ENCODE measurements at places on chromosomes 6 and 20.
A peak's percentile ranks its signal among the peaks of the same experiment; 100 is the strongest.

DNA sequence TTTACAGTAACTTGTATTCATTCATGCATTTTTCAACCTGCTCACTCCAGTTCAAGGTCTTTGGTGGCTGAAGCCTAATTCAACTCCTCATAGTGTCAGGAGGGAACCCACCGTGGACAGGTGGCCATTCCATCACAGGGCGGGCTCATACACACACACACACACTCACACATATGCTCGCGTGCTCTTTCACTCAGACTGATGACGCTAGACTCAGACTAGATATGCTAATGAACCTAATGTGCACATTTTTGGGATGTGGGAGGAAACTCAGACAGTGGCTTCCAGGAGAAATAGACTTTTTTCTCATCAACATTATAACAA, 56.7 kb downstream of the TRIM27 start:
- peak; percentile 21 for DNase-seq

GRCh38 chr6:32637219-32637880, at the start of gene HLA-DQA1:
Gene HLA-DQA1, plus strand, starts transcription at chr6:32637406. Its CDS starts 53 bp downstream, at chr6:32637459.
- no peak for DNase-seq

GRCh38 chr20:33284284-33284683, 1.3 kb downstream of the BPIFB1 start:
- no peak for DNase-seq

DNA sequence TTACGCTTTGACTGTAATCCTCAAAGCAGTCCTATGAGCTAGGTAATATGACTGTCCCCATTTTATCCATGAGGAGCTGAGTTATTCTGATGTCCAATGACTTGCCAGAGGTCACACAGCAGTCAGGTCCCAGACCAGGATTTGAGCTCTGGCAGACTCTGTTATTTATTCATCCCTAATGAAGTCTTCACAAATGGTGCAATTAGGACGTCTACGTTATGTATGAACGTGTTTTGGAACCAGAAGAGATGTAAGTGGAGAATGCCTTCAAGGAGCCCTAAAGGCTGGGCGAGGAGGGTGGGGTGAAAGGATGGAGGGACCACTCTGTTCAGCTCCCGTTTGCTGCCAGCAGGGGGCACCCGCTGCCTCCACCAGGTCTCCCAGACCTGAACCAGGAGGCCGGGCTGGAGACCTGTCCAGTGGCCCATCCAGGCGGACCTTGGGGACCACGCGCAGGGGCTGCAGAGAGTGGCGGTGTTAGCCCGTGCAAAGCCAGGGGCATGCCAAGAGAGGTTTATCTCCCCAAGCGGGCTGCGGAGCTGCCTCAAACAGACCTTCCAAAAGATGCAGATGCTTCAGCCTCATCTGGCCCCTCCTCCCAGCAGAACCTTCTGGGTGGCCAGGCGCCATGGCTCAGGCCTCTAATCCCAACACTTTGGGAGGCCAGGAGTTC, 15.2 kb upstream of the ZNF335 start:
- peak; percentile 88 for DNase-seq

DNA sequence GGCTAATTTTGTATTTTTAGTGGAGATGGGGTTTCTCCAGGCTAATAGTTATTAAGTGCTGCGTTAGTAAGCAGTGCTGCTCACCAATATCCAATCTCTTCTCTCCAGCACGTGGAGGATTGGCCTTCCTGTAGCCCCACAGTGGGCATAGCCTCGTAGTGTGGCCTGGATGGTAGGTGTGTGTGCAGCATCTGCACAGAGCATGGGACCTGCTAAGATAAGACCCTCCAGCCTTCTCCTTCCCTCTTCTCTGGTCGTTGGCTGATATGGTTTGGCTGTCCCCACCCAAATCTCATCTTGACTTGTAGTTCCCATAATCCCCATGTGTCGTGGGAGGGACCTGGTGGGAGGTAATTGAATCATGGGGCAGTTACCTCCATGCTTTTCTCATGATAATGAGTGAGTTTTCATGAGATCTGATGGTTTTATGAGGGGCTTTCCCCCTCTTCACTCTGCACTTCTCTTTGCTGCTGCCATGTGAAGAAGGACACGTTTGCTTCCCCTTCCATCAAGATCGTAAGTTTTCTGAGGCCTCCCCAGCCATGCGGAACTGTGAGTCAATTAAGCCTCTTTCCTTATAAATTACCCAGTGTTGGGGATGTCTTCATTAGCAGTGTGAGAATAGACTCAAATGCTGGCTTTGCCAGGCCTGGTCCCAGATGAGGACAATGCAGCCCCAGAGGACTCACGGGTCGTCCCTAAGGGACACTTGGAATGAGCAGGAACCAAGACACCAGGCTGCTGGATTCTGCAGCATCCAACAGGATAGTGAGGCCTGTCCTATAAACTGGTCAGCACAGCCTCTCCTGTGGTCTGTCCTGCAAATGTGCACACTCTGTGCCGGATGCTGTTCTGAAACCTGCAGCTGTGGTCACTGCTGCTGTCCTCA, 63.4 kb upstream of the AFDN start:
- no peak for DNase-seq

- no peak for DNase-seq
These were observed 217.9 kb upstream of the SGK1 start for GRCh38 chr6:134535831-134536230.

- no peak for DNase-seq
These were observed 111.8 kb downstream of the PSMB1 start for GRCh38 chr6:170441316-170441715.

DNA sequence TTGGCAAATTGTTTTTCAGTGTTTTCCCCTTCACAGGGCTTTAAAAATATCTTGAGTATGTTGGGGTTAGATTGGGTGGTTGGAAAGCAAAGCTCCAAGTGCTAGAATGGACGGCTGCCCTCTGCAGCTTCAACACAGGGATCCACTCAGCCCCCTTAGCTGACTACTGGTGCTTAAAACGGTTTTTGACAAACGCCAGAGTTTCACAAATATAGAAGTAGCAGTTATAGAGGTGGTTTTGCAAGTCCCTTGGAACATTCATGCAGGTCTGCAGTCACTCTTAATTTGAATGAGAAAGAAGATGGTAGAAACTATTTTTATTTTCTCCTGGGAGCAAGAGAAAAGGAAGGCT, 175.9 kb downstream of the ARID1B start:
- DNase-seq, result no peak

DNA sequence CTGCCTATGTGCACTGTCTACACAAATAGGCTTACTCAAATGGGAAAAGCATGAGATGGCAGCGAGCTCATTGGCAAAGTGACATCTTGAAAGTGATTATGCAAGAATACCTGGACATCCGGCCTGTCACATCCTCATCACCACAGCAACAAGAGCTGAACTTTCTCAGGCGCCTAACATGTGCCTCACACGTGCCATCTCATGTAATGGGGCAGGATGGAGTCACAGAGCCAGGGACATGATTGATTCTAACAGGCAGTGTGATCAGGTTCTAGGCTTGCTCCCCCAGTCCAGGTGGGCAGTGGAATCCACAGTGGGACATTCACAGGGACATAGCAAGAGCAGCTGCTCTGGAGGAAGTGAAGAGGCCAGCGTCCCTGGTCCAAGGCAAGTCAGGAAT, 192.3 kb upstream of the SSTR4 start:
- DNase-seq, result no peak

- DNase-seq, result no peak
These were observed 7.8 kb downstream of the OR2A4 start for GRCh38 chr6:131693384-131693783.

GRCh38 chr6:93989630-93990029, 570.3 kb upstream of the EPHA7 start:
- no peak for DNase-seq

- no peak for DNase-seq
These were observed 2.8 kb downstream of the SLC12A5 start for GRCh38 chr20:46031701-46032254.

DNA sequence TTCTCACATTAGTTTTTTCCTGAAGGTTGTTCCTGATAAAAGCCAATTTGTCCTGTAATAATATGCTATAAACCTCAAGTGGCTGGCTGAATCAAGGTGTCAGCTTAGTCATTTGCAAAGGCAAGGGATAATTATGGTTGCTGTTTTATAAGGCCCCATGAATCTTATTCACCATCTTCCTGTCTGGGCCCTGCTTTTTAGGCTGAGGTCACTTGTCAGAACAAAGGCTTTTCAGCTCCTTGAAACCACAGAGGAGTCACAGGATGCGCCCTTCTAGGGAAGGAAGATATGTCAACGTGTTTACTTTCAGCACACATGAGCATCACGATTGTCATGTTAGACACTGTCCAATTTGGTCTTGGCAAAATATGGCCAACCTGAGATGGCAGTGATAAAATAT, 64.8 kb upstream of the NAA20 start:
- no peak for DNase-seq

DNA sequence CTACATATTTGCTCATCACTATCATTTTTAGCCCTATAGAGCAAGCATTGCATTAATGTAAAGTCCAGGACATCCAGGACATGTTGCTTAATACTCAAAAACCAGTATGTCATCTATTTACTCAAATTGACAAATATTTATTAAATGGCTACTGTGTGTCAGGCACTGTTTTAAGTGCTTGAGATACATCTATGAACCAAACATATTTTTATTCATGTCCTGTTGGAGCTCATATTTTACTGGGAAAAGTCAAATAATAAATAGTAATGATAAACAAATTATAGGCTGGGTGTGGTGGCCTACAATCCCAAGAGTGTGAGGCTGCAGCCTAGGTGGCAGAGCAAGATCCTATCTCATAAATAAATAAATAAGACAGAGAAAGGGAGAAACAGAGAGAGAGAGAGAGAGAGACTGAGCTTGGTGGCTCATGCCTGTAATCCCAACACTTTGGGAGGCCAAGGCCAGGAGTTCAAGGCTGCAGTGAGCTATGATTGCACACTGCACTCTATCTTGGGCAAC, 227.9 kb downstream of the GJA1 start:
- no peak for DNase-seq

- no peak for DNase-seq
These were observed 7.1 kb downstream of the L3MBTL1 start for GRCh38 chr20:43514648-43514999.

DNA sequence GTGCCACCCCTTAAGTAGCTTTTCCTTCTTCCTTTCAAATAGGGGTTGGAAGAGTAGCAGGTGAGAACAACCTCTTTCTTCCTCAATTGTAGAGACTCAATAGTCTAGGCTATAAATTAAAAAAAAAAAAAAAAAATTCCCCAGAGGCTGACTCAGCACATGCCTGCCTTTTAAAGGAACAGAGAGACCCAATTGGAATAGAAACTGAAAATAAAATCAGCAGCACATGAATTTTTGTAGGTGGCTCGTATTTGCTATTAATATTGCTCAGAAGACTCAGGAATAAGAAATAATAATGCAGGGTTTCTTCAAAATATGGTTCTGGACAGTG, 19.3 kb downstream of the TOP1 start:
- DNase-seq, result no peak

DNA sequence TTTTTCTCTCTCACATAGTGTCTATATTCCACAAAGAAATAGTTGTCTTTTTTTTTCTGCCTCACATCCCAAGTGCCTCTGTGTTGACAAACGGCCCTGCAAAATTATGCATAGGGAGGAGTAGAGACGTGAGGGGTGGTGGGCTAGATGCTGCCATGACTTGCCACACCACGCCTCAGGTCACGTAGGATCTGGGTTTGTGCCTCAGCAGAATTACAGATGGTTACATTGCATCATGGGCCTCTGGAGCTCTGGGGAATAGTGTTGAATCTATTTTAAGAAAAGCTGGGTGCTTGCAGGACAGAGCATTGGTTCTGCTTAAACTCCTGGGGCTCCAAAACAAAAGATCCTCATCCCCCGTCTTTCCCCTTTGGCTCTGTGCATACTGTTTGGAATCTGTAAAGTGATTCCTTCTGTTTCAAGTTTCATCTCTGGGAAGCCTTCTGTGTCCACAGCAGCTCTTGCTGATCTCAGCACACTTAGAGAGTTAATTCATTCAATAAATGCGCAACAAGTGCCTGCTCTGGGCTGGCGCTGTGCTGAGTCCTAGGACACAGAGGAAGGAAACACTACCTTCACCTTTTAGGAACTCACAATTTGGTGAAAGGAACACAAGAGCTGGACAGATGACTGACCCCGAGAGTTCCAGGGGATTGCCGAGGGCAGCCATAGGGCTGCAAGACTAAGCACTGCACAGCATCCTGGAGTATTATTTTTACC, 2.4 kb downstream of the FANCE start:
- DNase-seq, result no peak

DNA sequence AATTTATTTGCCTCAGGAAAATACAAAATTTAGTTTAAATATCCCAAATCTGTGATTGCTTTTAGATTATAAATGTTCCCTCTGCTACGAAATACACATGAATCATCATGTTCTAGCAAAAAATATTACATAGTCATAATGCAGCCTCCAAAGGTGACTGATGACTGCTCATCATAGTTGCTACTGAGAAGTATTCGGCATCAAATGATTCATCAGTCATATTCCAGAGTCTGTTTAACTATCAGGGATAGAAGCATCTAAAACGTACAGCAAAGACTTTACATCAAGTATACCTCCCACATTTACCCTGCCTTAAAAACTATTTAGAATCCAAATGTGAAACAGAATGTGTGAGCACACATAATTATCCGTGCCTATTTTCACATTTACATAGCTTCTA, 626.0 kb downstream of the CDH26 start:
- DNase-seq, result no peak

GRCh38 chr20:24633026-24633425, 163.6 kb downstream of the SYNDIG1 start:
- no peak for DNase-seq

DNA sequence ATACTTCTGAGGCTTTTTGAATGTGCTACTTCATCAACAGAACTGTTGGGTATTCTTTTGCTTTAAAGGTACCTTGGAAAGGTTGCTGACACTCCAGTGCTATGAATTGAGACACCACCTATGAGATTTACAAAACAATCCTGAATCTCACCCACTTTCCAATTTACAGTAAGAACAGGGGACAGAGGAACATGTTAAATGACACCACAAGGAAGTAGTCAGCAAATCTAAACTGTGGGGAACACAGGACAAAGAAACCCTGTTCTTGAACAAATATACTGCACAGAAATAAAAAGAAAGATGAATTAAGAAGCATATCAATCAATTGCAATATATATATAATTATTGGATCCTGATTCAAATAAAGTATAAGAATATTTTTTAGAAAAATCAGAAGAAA, 216.7 kb upstream of the ARID1B start:
- DNase-seq, result no peak

- no peak for DNase-seq
These were observed 709.3 kb downstream of the EPHA7 start for GRCh38 chr6:92710048-92710447.

DNA sequence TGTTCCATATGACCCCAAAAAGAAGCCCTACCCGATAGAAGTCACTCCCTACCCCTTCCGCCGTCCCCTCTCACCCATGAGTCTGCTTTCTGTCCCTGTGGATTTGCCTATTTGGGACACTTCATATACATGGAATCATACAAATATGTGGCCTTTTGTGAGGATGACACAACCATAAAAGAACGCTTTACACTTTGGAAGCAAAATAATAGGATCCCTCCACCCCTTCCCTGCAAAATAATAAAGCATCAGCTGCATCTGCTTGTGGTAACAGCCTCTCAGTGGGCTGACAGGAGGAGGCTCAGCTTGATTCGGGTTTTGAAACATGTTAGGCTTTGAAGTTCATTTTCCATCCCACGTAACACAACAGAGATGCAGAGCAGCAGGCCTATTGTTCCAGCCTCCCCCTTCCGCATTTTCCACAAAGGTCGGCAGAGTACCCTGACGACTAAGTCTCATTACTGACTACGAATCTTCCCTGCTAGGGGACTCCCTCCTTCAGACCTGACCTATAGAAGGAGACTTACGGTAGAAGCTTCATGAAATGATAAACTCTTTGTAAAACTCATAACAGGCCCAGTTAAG, 99.1 kb downstream of the ALDH8A1 start:
- no peak for DNase-seq

GRCh38 chr6:33205191-33206026, 954 bp downstream of the HSD17B8 start:
- peak; percentile 76 for DNase-seq

GRCh38 chr6:10862361-10862760, 19.5 kb downstream of the GCM2 start:
- no peak for DNase-seq

Data from activated CD4-positive, alpha-beta T cell treated with anti-CD3 and anti-CD28 coated beads, Interleukin-2, amount 50 U/mL, for 48 hours (primary cell).